ENCODE measurements at places on chromosomes 1 and 21.

GRCh38 chr21:35252831-35253230, 203.7 kb upstream of the RUNX1 start:
- no peak for DNase-seq

GRCh38 chr1:26357121-26357602, 3.2 kb upstream of the CRYBG2 start:
- no peak for DNase-seq

GRCh38 chr1:26696654-26697430, 1.0 kb downstream of the ARID1A start:
- DNase-seq, result peak; percentile 73

DNA sequence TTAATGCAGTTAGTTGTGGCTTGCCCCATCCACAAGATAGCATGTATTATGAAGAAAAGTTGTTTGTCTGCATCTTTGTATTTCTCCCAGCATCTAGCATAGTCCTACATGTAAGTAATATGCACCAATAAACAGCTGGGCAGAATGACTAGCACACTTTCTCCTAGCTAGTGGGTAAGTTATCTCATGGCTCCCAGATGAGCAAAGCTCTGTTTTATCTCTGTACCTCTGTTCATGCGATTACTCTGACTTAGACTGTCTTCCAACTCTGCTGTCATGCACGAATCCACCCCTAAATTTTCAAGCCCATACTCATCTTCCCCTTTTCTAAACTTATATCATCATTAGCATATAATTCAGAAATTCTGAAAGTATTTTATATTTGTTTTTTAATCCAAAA, 37.5 kb upstream of the KCTD3 start:
- DNase-seq, result no peak

GRCh38 chr1:56647106-56647505, 2.0 kb downstream of the PRKAA2 start:
- no peak for DNase-seq

DNA sequence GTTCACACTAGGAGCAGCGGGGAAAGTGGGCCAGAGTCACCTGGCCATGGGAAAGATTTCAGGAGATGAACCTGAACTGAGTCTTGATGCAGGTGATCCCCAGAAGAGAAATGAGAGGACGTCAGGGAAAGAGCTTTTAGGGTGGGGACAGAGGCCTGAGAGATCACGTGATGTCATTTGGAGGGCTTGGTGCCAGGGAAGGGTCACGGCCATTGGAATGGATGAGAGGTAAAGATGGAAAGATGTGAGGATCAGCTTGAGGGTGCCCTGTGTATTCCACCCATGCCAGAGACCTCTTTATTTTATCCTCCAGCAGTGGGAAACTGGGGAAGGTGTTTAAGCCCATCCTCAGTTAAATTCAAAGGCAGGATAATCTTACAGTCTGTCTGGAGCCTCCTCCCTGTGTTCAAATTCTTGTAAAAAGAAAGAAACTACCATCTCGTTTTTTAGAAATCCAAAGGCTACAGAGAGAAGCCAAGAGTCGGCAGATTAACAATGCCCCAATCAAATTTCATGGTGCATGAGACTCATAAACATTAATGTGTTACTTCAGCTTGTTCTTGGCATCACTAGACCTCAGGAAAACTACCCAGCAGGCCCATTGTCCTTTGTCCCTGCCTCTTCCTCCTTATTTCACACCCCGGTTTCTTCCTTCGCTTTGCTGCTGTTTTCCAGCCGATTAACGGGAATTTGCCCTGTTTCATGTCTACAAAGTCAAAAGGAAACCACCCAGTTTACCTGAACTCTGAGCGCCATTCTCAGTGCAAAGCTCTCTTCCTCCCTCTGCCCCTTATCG, 93.1 kb upstream of the LRRC8D start:
- DNase-seq, result no peak

GRCh38 chr1:114081437-114082303, 72.0 kb downstream of the SYT6 start:
- peak; percentile 13 for DNase-seq

DNA sequence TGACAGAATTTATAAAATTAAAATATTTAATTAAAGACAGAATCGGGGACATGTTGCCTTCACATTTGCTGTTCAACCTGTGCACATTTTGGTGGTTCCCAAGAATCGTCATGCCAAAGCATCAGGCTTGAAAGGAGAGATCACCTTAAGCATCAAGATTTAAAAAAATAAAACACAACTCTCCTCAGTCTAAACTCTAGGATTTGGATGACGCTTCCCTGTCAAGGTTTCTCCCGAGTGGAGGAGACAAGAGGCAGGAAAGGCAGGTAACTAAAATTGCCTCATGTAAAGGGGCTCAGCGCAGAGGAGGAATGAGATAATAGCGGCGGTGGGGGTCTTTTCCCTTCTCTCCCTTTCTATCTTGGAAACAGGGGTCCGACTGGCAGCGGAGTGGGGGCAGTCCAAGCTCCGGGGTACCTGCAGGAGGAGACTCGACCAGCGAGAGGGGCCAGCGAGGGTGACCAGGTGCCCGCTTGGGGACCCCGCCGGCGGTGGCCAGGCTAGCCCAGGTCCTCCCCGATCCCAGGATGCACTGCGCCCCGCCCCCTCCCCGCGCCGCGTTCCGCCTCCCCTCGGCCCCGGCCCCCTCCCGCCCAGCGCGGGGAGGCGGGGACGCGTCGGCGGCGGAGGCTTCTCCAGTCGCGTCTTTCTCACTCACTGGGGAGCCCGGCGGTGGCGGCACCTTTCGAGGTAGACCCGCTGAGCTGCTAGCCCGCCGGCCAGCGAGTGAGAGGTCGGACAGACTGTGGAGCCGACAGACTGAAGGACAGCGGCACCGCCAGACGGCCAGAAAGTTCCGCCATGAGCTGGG, at the start of gene FNBP1L:
FNBP1L (plus strand) TSS at position 638 of the 811 bp plus-strand sequence; CDS start at position 802, 164 bp downstream.
- peak; percentile 47 for DNase-seq

- DNase-seq, result no peak
Measured at GRCh38 chr1:19433719-19433998, 51.7 kb downstream of the CAPZB start.

DNA sequence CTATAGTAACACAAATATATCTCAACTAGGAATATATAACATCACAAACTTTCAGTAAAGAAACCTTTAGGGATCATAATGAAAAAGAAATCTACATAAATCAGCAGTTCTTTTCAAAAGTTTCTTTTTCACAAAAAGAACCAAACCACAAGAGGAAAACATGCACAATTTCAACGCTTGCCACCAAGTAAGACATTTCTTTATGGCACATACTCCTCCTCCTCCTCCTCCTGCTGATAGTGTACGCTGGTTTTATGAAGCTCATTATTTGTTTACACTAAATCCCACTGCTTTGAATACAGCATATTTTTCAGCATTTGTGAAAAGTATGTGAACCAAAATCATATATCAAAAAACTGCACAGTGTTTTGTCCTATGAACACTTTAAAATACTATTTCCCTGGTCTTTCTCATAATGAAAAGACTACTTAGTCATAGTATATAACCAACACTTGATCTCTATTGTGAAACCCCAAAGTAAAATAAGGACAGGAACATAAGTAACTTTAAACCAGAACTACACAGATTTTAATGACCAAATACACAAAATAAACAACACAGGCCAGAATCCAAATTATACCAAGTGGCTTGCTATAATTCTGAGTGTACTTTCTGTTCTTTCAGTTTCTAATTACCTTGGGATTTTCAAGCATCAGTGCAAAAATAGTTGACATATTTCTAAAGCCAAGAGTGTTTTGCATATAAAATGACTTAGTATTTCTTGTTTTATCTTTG, 184.2 kb downstream of the EIF4G3 start:
- DNase-seq, result no peak

- DNase-seq, result peak; percentile 79
Measured at GRCh38 chr1:152052606-152053005, 15.8 kb upstream of the S100A11 start.

GRCh38 chr1:211082824-211083223, 51.1 kb downstream of the KCNH1 start:
- no peak for DNase-seq

DNA sequence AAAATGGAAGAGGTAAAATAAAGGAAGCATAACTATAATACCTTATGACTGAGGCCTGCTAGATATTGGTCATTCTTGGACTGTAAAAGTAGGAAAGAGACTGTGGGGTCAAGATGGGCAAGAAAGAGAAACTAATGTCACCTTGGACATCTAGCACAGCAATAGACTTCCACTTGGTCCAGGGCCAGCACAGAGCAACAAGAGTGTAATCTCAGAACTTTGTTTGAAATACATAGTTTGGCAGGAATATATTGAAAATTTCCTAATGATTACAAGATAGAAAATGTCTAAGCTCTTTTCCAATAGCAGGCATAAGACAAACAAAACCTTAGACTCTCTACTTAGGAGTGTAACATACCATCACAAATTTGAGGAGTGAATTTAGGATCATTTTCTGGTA, 4.6 kb downstream of the LRRC8C start:
- no peak for DNase-seq

GRCh38 chr1:32426489-32427255, 32.4 kb upstream of the BSDC1 start:
- no peak for DNase-seq

GRCh38 chr1:237133921-237134320, 91.9 kb downstream of the RYR2 start:
- no peak for DNase-seq

GRCh38 chr1:55015123-55015522, 16.4 kb downstream of the BSND start:
- DNase-seq, result no peak

DNA sequence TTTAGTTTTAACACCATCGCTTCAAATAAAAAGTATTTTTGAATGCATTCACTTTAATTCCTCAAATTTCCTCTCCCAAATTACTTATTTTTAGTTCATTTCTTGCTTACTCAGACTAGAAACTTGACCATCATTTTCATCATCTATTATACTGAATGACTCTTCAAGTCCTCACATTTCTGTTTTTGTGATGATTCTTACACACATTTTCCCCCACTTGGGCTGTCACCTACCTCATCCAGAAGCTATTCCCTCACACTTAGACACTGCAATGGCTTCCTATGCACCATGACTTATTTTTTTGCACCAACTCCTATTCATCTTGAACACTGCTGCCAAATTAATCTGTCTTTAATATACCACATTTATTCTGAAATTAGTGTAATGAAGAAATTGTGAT, 239.6 kb upstream of the DUSP10 start:
- no peak for DNase-seq

- no peak for DNase-seq
Measured at GRCh38 chr1:214698559-214698958, 95.6 kb downstream of the CENPF start.

DNA sequence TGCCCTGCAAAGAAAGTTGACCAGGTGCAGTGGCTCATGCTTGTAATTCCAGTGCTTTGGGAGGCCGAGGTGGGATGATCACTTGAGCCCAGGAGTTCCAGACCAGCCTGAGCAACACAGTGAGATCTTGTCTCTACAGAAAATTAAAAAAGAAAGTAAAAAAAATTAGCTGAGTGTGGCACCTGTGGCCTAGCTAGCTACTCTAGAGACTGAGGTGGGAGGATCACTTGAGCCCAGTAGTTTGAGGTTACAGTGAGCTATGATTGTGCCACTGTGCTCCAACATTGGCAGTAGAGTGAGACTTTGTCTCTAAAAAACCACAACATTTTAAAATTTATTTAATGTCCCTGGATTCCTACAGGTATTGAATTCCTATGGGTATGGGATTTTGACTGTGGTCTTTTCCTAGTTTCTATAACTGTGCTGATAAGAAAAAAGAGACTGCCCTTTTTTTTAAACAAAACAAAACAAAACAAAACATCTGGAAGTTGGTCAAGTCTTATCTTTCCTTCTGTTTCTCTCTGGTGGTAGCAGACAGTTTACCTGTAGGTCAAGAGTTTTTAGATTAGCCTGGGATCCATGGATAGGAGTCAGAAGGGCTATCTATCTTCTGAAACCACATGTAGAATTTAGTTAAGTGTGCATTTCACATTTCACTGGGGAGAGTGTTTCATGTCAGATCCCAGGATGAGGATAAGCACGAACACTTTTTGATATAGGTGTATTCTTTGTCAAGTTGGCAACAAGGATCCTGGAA, 18.8 kb downstream of the UCK2 start:
- DNase-seq, result no peak

- no peak for DNase-seq
Measured at GRCh38 chr1:229896306-229896705, 170.7 kb upstream of the GALNT2 start.

- DNase-seq, result no peak
Measured at GRCh38 chr1:172477741-172478140, 33.9 kb upstream of the PIGC start.

DNA sequence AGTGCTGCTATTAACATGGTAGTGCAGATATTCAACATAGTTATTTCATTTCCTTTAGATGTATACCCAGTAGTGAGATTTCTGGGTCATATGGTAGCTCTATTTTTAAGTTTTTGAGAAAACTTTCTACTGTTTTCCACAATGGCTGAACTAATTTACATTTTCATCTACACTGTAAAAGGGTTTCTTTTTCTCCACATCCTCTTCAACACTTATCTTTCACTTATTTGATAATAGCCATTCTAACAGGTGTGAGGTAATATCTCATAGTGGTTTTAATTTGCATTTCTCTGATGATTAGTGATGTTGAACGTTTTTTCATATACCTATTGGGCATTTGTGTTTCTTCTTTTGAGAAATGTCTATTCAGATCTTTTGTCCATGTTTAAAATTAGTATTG, 149.8 kb downstream of the PDE4B start:
- DNase-seq, result no peak
